ENCODE measurements at places on chromosomes 5 and 9. TPM values are rescaled to one million over a fixed set of nuclear protein-coding genes. Genes with fewer than 3 reads are reported as not detected.

Gene TYRP1
- 1.2 TPM for polyA plus RNA-seq

Gene TNFSF15
- polyA plus RNA-seq: 0.51 TPM

Gene PRRT1B
- 0.19 TPM for polyA plus RNA-seq

Gene TAS2R1
- not detected for polyA plus RNA-seq

Gene FBP2
- polyA plus RNA-seq: 0.14 TPM

Gene GZMA
- not detected for polyA plus RNA-seq

Gene PAPPA
- 2.4 TPM for polyA plus RNA-seq

Gene FGF1
- 30.0 TPM for polyA plus RNA-seq

Gene F2RL1
- polyA plus RNA-seq: 1.7 TPM

Gene CCDC171
- 10.7 TPM for polyA plus RNA-seq

Gene RASGRF2
- 10.3 TPM for polyA plus RNA-seq

Gene CNTFR
- polyA plus RNA-seq: 110 TPM

Gene GRIA1
- 48.3 TPM for polyA plus RNA-seq

Gene SHISAL2B
- 2.6 TPM for polyA plus RNA-seq

Gene SPEF2
- 14.9 TPM for polyA plus RNA-seq

Gene LRRC26
- polyA plus RNA-seq: 1.3 TPM

Gene SH3PXD2B
- 59.4 TPM for polyA plus RNA-seq

Gene PCDHA11
- polyA plus RNA-seq: 10.6 TPM

Gene RANBP17
- polyA plus RNA-seq: 20.0 TPM

All from spinal cord (tissue), 10 donors.